ENCODE measurements at places on chromosomes 3 and 15.

- DNase-seq: no peak
Observed at GRCh38 chr15:75008629-75009326, 13.4 kb downstream of the SCAMP5 start.

DNA sequence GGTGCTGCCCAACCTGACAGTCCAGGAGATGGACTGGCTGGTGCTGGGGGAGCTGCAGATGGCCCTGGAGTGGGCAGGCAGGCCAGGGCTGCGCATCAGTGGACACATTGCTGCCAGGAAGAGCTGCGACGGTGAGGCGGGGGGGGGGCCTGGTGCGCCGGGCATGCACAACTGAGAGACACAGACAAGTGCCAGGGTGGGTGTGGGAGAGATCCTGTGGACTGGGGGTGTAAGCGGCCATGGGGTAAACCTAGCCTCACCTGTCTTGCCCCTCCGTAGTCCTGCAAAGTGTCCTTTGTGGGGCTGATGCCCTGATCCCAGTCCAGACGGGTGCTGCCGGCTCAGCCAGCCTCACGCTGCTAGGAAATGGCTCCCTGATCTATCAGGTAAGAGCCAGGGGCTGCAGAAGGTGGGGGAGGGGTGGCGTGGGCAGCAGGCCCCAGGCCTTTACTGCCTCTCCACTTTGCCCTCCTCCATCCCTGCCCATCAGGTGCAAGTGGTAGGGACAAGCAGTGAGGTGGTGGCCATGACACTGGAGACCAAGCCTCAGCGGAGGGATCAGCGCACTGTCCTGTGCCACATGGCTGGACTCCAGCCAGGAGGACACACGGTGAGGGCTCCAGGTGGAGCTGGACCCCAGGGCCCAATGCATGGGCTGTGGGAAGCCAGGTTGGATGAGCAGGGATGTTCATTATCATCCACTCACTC is 3.3 kb downstream of the CHRD start:
- DNase-seq: no peak

GRCh38 chr3:187828579-187829452 is 83.5 kb upstream of the BCL6 start:
- DNase-seq: no peak

DNA sequence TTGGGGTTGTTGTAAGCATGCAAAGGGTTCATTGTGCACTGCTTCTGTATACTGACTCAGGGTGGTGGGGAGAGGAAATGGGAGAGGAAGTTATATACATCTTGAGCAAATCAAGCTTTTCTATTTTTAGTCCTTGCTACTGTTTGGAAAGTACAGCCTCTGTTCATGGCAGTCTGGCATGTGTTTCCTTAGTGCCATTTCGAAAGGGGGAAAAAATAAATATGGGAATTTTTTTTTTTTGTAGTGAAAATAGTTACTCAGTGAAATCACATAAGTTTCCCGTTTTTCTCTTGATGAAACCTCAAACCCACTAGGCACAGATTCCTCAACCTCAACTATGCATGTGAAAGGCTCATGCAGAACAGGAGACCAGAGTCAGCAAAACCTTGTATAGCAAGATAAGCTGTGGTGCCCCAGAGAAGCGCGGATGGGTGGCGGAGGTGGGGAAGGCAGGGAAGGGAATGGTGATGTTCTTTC is 353.3 kb downstream of the LPP start:
- DNase-seq: no peak

GRCh38 chr3:182028081-182028480 is 316.4 kb downstream of the SOX2 start:
- no peak for DNase-seq

DNA sequence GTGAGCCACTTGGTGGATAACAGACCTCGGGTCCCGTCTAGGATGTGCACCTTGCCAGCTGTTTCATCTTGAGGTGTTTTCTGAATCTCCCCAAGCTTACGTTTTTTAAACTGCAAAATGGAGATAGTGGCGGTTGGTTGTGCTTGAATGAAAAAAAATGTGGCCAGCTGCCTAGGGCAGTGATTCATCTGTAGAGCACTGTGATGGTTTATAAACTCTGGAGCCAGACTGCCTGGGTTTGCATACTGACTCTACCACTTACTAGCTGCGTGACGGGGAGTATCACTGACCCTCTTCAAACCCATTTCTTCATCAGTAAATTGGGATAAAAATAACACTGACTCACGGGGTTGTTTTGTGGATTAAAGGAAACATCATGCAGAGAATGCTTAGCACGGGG is 159.1 kb downstream of the CHL1 start:
- no peak for DNase-seq

GRCh38 chr3:186642014-186642413 is 1.8 kb downstream of the FETUB start:
- no peak for DNase-seq

- DNase-seq: no peak
Observed at GRCh38 chr3:110677506-110677905, 394.1 kb upstream of the NECTIN3 start.

GRCh38 chr3:171186817-171187500 is 160.4 kb upstream of the SLC2A2 start:
- no peak for DNase-seq

- no peak for DNase-seq
Observed at GRCh38 chr15:51492528-51492927, 130.0 kb downstream of the DMXL2 start.

DNA sequence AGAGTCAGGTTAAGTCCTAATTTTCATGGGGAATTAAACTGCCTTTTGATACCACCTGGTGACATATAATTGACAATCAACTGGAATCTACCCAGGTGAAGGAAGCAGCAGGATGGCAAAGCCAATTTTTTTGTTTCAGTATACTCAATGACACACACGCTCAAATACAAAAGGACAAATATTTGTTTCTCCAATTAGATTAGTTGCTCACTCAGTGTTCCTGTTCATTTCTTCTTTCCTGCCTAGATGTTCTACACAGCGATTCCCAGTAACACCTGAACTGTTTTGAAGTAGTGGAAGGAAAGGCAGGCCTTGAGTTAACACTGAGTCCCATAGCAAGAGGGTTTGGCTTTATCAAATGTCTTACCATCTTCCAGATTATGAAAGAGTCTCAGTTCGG is 157.5 kb downstream of the PDZRN3 start:
- DNase-seq: no peak

GRCh38 chr3:141649871-141650270 is 88.2 kb upstream of the RNF7 start:
- no peak for DNase-seq

DNA sequence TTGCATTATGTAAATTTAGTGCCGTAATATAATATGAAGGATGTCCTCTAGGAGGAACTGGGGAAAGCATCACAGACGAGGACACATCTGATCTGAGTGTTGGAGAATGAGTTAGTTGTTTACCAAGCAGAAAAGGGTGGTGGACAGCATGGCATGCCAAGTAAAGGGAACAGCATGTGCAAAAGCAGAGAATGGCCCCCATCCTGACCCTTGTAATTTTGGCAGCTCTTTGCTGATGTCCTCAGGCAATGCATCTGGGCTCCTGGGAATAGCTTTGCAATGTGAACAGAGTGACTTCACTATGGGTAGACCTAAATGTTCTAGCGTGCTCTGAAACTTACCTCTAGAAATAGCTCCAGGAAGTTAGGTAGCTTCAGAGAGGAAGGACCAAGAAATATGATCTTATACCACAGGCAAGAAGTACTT is 263.3 kb downstream of the LPP start:
- DNase-seq: no peak

DNA sequence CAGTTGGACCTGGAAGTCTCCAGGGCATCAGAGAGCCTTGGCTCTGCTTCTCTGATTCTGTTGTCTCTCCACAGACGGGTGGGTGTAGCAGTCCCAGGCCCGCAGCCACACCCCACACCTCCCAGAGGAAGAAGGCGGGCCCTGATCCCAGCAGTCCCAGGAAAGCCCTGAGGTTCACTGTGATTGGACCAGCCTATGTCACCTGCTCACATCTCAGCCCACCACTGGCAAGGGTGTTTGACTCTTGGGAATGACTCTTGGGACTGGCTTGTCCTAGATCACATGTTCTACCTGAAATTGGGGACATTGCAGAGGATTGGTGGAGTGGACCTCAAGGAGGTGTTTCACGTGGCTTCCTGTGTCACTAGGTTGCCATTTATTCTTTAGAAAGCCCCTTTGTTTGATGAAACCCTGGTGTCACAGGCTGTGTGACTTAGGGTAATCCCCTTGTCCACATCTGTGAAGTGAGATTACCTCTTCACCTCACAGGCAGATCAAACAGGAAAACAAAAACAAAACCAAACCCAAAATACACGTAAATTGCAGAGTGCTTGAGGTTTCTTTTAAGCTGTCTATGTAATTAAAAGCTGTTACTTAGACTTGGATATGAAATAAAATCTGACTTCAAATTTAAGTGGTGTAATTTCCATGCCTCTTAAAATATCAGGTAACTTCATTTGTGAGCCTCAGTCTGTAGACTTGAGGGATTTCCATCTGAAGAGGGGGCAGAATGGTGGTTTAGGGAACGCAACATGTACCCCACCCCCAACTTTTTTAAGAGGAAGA is 26.7 kb downstream of the FLNB start:
- DNase-seq: peak; percentile 11

DNA sequence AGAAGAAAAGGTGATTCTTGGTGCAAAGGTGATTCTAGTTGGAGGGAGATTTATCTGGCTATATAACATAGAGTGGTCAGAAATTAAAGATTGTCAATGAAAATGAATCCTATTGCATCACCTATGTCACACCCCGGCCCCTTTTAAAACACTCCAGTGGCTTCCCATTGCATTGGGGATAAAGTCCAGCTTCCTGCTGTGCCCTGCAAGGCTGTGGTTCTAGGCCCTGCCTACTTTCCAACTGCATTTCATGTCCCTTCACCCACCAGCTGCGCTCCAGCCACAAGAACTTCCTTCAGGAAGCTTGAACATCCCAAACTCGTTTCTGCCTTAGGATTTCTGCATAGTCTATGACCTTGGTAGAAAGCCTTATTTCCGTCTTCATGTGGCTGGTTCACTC is 118.7 kb upstream of the UMPS start:
- DNase-seq: no peak

DNA sequence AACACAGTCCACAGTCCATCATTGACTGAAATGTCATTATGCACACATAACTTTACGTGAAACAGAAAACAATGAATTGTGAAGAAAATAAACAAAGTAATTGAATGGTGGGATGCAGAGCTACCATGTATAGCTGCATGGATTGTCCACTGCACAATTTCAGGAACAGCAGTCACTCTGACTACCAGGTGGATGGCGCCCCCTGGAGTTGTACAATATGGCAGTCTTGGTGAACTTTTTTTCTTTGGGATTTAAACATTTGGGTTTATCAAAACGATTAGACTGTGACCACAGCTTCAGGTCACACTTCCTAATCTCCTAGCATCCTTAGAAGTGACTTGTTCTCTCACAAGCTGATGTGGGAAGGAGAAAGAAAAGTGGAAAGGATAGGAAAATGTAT is 48.9 kb upstream of the TCF12 start:
- DNase-seq: peak; percentile 2

DNA sequence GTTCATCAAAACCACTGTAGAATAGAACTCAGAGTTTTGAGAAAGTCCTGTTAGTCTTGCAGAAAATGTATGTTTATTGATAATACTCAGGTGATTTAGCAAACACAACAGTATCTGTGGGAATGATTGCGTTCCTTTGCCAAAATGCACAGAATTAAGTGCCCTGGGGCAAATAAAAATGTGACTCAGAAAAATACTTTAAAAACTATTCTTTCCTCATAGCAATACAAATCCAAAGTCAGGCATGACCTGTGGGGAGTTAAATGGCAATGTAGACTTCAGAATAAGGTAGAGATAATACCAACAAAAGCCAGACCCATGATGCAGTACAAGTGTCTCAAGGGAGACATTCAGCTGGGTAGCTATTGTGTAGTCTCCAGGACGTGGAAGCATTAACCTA is 72.3 kb upstream of the SNTN start:
- DNase-seq: no peak

DNA sequence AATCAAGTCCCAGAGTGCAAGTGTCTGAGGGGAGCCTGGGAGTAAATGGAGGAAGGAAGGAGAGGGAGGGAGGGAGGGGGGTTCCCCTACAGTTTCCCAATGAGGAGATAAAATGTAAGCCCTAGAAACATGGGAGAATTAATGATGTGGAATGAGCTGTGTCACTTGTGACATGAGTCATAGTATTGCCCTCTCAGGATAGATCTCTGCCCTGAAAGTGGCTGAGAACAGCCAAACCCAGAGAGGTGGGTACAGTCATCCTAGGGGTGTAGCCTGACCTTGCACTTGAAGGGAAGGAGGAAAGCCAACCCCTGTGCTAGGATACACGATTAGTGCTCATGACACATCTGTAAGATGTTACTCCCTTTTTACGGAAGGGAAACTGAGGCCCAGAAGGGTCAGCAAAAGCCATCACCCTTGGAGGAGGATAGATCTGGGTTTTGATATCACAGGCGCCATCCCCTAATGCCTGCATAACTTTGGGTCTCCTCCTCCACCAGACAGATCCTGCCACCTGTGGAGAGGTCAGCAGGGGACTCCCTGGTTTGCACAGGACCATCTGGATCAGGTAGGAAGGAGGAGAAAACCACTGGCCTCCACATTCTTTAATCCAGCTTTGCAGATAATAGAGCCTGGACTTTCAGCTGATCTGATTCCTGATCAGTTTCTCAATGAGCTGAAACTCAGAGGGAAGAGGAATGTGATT is 23.1 kb upstream of the USP3 start:
- no peak for DNase-seq

DNA sequence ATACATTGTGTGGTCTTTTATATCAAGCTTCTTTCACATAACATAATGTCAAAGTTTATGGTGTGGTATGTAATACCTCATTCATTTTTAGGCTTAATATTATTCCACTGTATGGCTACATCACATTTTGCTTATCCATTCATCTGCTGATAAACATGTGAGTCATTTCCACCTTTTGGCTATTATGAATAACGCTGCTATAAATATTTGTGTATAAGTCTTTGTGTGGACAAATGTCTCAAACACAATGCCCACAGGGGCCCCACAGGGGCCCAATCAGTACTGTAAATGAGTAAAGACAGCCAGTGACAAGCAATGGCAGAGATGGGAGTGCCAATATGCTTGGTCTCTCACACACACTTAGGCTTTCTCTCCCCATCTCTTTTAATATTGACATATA is 54.2 kb downstream of the PIK3R4 start:
- DNase-seq: no peak

GRCh38 chr3:12395349-12396012 is 88.8 kb upstream of the TSEN2 start:
- DNase-seq: no peak

DNA sequence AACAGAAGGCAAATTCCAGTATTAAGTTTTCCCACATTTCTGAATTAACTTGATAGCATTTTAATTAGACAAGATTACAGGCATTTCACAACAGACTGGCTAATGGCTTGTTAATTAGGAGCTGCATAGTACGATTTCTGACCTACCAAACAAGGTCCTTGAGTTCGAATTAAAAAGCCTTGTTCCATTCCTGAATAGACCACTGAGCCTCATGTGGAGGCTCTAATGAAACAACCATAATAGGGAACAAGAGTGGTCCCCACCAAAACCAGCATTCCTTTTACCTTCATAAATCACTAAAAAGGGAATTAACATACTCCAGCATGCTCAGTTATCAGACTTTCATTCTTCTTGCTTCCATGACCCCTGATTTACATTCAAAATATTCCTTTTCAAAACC is 66.4 kb downstream of the PRTG start:
- DNase-seq: no peak
